GM13976 (cell line): ENCODE measurements at places on chromosomes 6 and 20.

- DNase-seq: peak; percentile 87
Measured at GRCh38 chr6:163667372-163668060, 253.0 kb downstream of the QKI start.

DNA sequence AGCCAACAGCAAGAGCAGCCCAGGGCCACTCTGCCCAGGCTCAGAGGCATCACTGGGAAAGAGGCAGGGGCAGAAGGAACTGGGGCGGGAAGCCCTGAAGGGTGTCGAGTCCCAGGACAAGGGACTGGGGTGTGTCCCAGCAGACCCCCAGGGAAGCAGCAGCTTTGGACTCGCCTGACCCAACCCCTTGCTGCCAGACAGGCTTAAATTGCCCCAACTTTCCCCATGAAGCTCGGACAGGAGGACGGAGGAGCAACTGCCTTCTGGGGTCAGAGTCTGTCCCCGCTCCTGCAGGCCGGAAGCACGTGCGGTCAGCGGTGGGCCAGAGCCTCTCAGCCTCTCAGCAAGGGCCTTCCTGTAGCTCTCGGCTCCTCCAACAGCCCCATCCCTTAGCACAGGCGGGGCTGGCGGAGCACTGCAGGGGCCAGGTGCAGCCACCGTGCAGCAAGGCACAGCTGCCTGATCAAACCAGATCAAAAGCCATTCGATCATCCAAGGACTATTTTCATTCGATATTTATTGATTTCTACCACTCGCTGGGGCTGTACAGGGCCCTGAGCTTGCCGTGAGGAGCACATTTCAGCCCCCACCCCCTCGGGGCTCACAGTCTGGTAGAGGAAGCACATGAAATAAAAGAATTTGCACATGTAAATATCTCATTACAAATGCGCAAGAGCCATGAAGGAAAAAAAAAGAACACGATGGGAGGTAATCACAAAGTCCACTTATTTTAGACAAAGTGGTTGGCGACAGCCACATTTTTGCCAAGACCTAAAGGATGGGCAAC lies 31.8 kb upstream of the STX16 start:
- DNase-seq: no peak

- DNase-seq: peak; percentile 74
Measured at GRCh38 chr20:49534255-49534712, 33.7 kb downstream of the PTGIS start.

DNA sequence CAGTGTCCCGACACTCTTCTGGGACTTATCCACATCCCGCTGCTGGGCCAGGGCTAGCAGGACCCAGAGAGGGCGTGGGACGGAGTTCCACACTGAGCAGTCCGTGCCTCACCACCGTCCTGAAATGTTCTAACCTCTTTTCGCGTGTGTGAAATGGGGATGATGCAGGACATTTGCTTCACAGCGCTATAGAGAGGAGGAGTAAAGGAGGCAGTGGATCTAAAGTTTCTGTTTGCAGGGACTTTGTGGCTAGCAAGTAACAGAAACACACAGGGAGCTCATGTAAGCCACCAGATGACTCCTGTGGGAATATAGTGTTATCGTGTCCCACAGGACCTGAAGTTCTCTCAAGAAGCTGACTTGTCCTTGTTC lies 634 bp downstream of the ITPA start:
- DNase-seq: no peak

DNA sequence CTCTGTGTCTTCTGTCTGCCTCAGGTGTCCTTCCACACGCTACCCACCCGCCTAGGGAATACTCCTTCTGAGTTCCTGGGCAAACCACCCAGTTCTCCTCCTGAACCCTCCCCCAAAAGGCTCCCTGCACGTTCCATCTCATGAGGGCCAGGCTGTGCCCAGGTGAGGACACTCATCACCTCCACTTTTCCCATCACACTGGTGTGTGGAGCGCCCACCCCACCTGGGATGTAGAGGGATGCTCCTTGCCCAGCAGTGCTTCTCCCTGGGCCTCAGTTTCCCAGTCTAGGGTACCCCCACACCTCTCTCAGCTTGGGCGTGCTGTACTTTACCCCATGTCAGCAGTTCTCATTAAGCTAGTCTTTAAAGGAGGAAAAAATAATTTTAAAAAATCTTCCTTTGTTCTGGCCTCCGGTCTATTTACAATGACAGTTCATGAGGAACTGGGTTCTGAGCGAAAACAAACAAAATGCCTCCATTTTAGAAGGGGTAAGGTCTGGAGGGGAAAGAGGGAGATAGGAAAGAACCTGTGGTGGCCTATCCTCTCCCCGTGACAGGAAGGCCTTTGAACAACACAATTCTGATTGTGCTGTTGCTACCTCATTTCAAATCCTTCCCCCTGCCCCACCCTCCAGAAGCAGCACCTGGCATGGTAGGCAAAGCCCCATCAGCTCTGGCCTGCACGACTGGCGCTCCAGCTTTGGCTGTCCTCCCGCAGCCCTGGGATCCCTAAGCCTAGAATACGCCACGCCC lies 1.7 kb upstream of the C20orf203 start:
- no peak for DNase-seq
